ENCODE measurements at places on chromosomes 1 and 21. TPM values are rescaled to one million over a fixed set of nuclear protein-coding genes. Genes with fewer than 3 reads are reported as not detected.

- no peak for DNase-seq
Observed at GRCh38 chr1:180800945-180801344, 111.8 kb upstream of the KIAA1614 start.

DNA sequence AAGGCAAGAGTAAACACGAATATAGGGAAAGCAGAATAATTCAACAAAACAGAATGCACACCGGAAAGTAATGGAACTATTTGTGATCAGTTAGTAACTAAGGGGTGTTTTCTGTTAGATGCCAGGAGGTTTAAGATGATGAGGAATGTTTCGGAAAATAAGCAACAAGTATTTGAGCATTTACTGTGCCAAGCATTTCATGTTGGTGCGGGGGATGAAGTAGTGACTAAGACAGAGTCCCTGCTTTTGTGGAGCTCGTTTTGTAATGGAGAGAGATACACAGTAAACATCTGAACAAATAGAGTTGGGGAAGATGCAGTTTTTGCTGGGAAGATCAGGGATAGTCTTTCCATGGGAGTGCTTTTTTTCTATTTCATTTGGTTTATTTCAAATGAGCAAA, 78.7 kb downstream of the DYRK1A start:
- no peak for DNase-seq

The NMNAT2 gene
- 23.3 TPM for total RNA-seq

- no peak for DNase-seq
Observed at GRCh38 chr1:222329493-222330045, 218.3 kb downstream of the HHIPL2 start.

GRCh38 chr1:233253832-233254331, 41.6 kb downstream of the PCNX2 start:
- no peak for DNase-seq

DNA sequence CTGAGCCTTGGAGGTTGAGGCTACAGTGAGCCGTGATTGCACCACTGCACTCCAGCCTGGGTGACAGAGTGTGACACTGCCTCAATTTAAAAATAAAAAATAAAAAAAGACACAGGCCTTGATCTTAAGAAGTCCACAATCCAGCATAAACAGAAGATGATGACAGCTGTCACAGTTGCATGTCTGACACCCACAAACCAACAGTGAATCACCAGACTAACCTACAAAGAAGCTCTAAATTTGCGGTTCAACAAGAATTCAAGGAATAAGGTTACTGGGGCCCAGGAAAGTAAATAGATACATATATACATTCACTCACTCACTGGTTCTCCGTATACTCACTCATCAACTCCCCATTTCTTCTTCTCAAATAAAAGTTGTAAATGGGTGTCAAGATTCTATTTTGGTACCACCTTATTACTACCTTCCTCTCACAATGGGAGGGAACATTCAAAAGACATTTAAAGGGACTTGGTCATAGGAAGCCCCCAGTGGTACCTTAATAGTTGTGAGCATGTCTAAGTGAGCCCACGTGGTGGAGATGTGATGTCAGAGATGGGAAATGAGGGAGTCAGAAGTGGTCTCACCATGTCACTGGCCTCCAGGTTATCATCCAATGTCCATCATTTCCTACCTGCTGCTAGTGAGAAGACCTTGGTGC, 66.9 kb upstream of the PRDX6 start:
- DNase-seq, result no peak

The SYPL2 gene
- total RNA-seq, result 12.3 TPM

GRCh38 chr21:16308269-16308668, 578.5 kb downstream of the USP25 start:
- no peak for DNase-seq

The GJA9 gene
- not detected for total RNA-seq

DNA sequence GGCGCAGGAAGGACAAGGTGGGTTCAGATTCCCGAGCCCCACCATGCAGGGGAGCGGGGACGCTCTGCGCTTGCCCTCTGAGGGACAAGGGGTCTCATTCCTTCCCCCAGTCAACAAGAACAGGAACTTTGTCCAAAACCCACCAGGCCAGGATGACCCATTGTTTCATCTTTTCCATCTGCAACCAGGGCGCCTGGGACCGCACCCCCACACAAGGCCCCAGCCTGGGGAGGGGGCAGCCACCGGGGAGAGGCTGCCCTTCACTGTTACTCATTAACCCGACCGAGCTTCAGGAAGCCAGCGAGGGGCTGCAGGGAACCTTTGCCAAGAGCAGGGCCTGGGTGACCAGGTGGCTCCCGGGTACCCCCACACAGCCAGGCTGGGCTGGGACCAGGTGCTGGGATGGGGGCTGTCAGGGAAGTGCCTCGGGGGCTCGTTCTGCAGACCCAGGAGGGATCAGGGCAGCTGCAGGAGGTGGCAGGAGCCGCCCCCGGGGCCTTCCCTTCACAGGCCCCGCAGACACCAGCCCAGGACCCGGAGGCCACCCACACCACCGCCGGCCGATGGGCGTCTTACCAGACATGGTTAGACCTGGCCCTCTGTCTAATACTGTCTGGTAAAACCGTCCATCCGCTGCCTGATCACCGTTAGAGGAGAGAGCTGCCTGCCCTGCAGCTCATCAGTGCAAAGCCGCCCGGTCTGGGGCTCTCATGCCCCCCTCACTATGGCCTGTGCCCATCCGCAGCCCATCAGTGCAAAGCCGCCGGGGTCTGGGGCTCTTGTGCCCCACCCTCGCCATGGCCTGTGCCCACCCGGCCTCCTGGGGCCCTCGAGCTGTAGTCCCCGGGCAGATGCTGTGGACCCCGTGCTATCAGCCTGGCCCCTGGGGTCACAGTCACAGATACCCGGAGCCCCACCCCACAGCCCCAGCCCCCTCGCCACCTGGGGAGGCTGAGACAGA, 4.9 kb upstream of the TTLL10 start:
- DNase-seq, result peak; percentile 15

- no peak for DNase-seq
Observed at GRCh38 chr1:21329209-21329844, 39.1 kb upstream of the ECE1 start.

Measured in left cardiac atrium (tissue), 4 donors.